Activated naive CD4-positive, alpha-beta T cell treated with anti-CD3 and anti-CD28 coated beads, Interleukin-2, amount 50 U/mL, for 72 hours (primary cell): ENCODE measurements at places on chromosomes 5 and 9.

DNA sequence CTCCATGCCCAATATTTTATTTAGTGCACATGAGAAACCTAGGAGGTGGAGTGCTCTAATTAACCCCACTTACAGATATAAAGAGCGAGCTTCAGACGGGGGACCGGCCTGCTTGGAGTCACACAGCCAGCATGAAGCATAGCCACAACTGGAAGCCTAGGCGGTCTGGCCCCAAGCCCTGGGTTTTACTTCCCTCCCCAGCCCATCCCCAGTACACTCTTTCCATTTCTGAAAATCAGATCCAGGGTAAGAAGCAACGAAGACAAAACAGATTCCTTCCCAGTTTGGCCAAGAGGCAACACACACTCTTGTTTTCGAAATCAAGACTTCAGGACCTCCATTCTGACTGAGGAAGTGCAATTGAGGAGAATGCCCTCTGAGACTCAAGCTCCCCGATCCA lies 27.1 kb downstream of the KCNMB1 start:
- DNase-seq, result no peak

- DNase-seq, result no peak
Measured at GRCh38 chr5:146048994-146049703, 56.2 kb downstream of the PLAC8L1 start.

GRCh38 chr9:86040861-86041155 lies 58.5 kb downstream of the GOLM1 start:
- no peak for DNase-seq

GRCh38 chr5:100797861-100798260 lies 105.2 kb downstream of the ST8SIA4 start:
- DNase-seq, result no peak

DNA sequence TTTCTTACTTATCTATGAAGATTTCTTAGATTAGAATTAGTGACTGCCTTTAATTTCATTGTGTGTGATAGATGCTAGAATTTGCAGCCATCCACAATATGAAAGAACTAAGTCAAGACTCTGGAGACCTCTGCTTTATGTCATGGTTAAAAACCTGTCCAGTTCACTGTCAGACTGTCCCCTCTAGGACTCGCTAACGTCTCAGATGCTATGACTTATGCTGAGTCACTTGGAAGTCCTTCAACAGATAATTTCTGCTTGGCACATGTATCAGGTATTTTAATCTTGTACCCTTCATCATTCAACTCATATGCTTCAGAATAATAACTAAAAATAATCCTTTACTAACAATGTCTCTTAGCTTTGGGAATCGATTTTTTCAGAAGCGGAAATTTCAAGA lies 230.5 kb upstream of the DMAC1 start:
- no peak for DNase-seq

DNA sequence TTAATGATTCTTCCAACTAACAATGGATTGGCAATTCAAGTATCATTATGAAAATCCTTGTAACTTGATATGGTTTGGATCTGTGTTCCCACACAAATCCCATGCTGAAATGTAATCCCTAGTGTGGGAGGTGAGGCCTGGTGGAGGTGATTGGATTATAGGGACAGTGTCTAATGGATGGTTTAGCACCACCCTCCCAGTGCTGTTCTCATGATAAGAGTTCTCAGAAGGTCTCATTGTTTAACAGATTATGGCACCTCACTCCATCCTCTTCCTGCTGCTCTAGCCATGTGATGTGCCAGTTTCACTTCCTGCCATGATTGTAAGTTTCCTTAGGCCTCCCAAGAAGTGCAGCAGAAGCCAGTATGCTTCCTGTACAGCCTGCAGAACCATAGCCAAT lies 1116.2 kb upstream of the EDIL3 start:
- no peak for DNase-seq

DNA sequence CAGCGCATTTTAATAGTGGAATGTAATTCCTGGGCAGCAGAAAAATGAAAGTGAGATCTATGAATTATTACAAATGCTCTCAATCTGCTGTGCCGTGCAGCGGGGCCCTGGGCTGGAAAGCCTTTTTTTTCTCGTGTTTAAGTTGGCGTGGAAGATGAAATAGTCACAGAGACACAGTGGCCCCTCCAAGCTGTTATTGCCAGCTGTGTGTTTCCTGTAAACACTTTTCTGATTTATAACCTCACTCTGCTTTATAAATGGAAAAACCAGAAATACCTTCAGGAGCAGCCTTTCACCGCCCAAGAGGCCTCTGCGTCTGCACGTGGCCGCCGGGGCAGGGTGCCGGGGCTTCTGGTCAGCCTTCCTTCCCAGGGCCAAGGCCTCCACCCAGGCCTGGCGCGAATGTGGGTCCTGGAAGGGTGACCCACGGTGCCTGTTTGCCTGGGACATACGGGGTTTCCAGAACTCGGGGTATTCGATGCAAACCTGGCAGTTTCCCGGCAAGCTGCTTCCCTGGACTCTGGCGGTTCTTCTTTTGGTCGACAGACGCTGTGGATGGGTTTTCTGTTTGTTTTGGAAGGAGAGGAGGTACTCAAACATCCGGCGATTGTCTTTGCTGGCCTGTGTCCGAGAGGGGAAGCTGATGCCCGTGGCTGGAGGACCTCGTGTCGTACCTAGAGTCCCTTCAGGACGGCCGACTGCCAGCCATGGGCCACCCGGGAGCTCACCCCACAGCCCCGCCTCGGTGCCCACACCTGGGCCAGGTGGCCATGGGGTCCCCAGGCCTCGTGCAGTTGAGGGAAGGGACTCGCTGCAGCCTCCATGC lies 256.7 kb downstream of the PARP8 start:
- DNase-seq, result no peak

- DNase-seq, result no peak
Measured at GRCh38 chr9:136666372-136667213, 3.9 kb downstream of the EGFL7 start.

- no peak for DNase-seq
Measured at GRCh38 chr9:16150501-16150900, 597.7 kb downstream of the CCDC171 start.

DNA sequence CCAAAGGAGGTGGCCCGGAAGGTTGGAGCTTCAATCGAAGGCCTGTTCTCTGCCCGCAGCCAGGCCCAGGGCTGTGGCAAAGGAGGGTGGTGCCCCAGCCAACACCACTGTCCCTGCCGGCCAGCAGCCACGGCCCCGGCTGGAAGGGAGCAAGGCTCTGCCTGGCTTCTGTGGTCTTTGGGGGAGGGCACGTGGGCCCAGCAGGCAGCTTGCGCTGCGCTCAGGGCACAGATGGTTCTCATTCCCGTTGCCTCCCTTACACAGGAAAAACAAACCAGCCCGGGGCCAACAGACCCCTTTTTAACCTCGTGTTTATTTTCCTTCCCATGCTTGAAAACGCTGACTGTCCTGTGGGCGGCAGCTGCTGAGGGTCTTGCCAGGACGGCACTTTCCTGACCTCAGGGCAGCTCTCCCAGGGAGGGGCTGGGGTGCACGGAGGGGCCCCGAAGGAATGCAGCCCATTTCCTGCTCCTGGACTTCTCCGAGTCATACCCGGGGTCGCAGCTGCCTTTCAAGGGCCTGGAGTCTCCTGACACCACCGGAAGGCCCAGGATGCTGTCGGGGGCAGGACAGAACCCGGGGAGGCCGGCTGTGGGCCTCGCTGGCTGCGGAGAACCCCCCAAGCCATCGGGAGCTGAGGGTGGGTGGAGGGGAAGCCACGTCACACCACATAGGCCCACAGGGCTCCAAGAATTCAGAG lies 1.1 kb upstream of the GPSM1 start:
- no peak for DNase-seq

GRCh38 chr9:105357937-105358336 lies 89.9 kb upstream of the FSD1L start:
- no peak for DNase-seq

DNA sequence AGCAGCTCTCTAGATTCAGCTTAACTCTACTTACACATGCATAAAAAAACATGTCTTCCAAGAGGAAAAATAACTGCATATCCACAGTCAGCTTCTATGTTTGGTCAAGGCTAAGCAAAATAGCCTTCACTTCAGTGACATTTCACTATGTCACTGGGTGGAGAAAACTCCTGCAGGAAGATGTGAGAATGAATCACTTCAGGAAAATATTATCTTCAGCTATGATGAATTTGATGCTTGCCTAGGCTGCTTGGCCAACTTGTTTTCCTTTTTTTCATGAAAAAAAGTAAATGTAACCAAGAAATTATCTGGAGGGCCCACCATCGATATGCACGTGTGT lies 143.0 kb upstream of the ZNF608 start:
- no peak for DNase-seq

DNA sequence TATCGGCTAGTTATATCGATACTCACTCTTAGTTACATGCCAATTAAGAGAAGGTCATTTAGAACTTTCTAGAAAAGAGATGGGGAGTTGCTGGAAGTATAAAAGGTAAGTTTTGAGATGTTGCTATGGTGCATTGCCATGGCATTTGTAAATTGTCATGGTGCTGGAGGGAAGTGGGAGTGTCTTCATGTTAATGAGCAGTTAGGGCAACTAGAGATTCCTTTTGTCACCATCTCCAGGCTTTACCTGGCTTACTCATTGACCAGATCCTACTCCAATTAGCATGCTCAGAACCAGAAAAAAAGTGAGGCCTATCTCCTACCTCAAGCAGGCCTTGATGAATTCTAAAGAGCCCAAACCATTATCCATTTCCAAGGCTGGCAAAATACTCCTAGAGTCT lies 82.8 kb downstream of the PRR16 start:
- no peak for DNase-seq

- no peak for DNase-seq
Measured at GRCh38 chr9:94639999-94640376, 670 bp upstream of the FBP1 start.

DNA sequence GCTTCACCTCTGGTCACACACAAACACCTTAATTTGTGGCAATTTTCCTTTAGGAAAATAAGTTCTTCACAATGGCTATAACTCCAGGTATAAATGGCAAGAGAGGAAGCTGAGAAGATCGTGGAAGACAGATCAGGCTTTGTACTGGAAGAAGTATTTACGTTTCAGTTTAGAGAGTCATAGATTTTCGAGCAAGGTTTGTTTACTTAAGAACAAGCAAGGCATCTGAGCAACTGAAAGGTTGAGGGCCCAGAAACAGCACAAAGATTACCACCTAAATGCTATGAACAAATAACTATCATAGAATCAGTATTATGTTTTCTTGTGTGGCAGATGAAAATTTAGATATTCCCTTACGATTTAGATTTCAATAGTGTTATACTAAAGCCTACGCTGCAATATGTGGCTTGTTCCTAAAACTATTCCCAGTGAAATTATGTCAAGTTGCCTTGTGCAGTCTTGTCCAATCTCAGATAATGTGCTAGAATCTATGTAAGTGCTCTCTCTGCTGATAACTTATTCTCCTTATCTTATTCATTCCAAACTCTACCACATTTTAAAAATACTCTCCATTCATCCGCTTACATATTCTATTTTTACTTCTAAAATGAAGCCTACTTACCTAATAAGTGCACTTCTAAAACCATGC lies 6.7 kb downstream of the SLCO4C1 start:
- no peak for DNase-seq

GRCh38 chr5:53900677-53901076 lies 340.2 kb downstream of the NDUFS4 start:
- DNase-seq, result no peak

- no peak for DNase-seq
Measured at GRCh38 chr9:36992501-36993316, 41.4 kb downstream of the PAX5 start.

GRCh38 chr9:98943682-98944056 lies at the start of gene COL15A1:
Gene COL15A1 (plus strand): TSS chr9:98943907. CDS start chr9:98944062, 155 bp downstream.
- peak; percentile 8 for DNase-seq

GRCh38 chr5:42767491-42768105 lies 11.0 kb downstream of the CCDC152 start:
- no peak for DNase-seq

GRCh38 chr5:21723500-21723899 lies 1129.6 kb downstream of the CDH12 start:
- no peak for DNase-seq

GRCh38 chr5:81427566-81427965 lies 33.6 kb upstream of the ACOT12 start:
- no peak for DNase-seq

DNA sequence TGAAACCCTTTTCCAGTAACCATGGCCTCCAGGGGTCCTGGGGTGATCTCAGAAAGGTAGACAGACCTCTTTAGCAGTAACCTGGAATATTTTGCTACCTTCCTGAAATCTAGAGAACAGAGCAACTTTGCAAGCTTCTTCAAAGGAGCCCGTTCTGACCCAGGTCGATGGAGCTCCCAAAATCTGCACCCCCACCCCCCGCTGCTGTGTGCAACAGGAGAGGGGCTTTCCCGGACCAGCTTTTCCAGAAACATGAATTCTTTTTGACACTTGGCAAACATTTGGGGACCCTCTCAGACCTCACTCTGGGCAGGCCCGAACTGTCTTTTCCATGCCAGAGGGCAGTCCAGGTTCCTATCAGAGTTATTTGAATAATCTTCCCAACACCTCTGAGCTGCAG lies 65.3 kb downstream of the KCNIP1 start:
- DNase-seq, result no peak

- DNase-seq, result no peak
Measured at GRCh38 chr5:98982880-98983279, 54.1 kb upstream of the CHD1 start.

DNA sequence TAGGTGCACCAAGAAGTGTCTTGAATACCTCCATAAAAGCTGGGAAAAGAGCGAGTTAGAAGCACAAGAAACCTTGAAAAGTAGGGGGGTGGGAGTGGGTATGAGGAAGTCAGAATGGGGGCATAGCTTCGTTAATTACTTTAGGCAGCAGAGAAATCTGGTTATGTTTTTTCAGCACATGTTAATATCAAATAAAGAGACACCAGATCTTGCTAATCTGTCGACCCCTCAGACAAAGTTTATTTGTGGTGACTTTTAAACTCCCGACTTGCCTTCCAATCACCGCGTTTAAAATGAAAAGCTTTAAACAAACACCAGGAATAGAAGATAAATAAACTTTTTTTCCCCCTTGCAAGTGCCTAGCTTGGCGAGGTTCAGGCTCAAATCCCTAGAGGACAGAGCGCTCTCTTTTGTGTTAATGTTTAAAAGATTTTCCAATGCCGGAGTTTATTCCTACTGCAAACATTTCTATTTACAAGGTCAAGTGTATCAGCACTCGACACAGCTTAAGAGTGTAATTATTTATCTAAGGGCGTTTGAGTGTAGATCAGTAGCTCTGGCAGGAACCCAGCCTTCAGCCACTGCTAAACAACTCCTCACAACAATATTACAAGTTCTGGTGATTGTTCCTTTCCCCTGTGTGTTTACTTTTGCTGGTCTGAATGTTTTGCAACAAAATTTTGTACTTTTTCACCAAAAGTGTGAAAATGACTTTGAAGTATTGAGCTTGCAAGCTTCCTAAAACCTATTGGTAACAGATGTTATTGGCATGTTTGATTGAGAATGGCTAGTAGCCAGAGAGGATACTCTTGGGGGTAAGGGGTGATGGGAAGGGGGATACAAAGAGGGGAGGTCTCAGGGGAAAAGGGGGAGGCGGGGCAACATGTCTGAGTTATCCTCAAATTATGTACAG lies 3.8 kb downstream of the GAS1 start:
- DNase-seq, result no peak

DNA sequence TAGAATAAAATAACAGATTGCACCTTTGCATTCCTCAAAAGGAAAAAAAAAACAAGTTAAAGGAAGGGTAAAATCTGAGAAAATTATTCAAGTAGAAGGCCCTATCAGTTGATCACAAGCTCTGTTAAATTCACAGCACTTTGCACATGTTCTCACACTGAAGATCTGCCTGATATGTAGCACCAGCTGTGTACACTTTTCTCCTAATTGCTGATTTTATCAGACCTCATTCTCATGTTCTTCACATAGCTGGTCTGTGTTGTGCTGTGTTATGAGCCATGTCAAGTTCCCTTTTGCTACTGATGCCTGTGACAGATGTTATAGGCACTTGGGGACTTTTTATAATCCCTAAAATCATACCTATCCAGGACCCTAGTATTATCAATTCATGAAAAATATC lies 390.4 kb upstream of the PRR16 start:
- no peak for DNase-seq
